ENCODE measurements at places on chromosomes 16 and 17.

- no peak for DNase-seq
These were observed 36.8 kb upstream of the DYNLL2 start for GRCh38 chr17:58046239-58047094.

DNA sequence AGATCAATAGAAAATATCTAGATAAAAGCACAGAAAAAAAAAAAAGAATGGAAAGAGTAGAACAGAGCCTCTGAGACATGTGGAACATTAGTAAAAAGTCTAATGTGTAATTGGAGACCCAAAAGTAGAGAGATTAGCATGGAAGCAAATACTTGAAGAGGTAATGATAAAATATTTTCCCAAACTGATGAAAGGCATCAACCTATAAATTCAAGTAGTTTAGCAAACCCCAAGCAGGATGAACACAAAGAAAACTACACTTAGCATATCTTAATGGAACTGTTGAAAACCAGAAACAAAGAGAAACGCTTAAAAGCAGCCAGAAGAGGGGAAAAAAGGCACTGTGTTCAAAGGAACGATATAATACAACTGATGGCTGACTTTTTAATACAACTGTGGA is 16.4 kb downstream of the NF1 start:
- DNase-seq, result no peak

GRCh38 chr17:15943971-15944758 is 765 bp upstream of the ADORA2B start:
- DNase-seq, result no peak

GRCh38 chr17:58384897-58385296 is 32.4 kb downstream of the RNF43 start:
- no peak for DNase-seq

DNA sequence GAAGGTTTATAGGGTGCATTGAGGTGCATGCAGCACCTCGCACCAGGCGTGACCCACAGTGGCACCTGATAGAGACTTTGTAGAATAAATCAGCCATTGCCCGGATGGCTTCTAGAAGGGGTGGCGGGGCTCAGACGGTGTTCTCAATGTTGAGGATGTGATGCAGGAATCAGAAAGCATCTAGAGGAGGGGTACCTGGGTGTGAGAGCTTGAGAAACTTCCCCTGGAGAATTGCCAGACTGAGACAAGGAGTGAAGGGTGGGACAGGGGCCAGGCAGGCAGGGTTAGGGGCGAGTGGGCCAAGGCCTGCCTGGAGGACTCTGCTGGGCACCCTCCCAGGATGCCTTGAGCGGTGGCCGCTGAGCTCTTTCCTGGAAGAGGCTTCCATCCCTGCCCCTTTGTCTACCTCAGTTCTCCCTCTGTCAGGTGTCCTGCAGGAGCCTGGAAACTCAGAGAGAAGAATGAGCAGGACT is 9.3 kb upstream of the ADGRG1 start:
- no peak for DNase-seq

DNA sequence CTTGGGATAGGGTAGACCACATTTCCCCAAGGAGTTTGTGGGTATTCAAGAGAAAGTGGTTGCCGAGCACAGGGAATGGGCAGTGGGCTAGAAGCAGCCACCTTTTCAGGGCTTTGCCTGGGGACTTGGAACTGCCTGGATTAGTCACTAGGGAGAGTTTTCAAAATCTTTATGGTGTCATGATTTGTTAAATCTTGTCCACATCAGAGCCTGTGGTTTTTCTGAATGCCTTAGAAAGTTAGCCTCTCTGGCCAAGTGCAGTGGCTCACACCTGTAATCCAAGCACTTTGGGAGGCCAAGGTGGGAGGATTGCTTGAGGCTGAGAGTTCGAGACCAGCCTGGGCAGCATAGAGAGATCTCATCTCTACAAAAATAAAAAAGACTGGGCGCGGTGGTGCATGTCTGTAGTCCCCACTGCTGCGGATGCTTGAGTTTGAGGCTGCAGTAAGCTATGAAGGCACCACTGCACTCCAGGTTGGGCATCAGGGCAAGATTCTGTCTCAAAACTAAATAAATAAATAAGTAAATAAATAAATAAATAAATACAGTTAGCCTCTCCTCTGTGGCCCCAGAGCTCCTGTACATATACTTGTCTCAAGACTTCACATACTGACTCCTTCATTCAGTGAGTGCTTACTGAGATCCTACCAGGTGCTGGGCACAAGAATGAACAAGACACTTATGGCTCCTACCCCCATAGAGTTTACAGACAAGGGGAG is 76.3 kb upstream of the HNF1B start:
- DNase-seq, result no peak

- no peak for DNase-seq
These were observed 344 bp downstream of the PSME3IP1 start for GRCh38 chr16:57185446-57185944.

- DNase-seq, result no peak
These were observed 13.4 kb upstream of the SULT1A1 start for GRCh38 chr16:28623172-28623711.

DNA sequence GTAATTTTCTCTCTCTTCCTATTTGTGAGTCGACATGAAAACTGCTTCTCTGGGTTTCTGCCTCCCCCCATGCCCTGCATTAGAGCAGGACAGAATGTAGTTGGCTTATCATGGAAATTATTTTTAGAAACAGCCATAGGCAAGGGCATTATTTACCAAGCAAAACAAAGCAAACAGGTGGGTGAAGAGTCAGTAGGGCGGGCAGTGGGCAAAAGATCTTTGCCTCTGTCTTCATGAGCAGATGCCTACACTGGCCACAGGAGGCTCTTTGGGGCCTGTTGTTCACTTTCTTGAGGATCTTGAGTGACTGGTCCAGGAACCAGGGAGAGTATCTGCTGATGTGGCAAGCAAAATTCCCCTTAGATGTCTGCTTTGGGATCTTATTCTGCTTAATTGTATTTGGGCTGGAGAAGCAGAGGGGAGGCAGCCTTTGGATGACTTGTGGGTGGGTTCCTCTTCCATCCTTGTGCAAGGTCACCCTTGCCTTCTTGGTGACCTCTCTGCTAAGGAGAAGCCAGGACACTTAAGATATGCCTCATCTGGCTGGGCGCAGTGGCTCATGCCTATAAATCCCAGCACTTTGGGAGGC is 42.5 kb upstream of the CLEC19A start:
- no peak for DNase-seq

GRCh38 chr17:80428363-80428762 is 13.4 kb downstream of the ENDOV start:
- DNase-seq, result no peak

GRCh38 chr17:32305049-32305448 is 36.9 kb downstream of the C17orf75 start:
- DNase-seq, result no peak

DNA sequence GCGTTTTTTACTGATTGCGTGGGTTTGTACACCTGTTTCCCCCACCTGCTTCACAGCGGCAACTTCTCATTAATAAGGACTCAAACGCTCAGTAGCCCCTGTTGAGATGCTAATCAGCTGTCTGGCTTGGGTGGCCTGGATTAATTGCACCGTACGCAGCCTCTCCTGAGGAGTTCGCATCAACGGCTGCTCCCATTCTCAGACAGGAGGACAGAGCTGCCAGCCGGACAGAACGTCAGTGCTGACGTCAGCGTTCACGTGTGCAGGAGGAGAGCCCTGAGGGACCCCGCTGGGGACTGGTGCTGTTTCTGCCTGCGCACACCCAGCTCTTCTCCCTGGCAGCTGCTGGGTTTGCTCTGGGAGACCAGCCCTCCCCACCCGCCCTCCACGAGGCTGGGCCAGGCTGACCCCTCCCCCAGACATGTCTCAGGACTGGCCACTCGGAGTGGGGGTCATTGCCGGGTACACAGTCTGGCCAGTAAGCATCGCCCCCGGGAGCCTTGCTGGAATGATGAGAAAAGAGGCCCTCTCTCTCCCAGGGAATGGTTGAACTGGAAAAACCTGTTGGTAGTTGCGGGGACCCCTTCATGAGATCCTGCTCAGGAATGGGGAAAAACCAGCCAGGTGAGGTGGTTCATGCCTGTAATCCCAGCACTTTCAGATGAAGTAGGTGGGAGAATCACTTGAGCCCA is 5.7 kb upstream of the BANP start:
- no peak for DNase-seq

GRCh38 chr16:74521691-74522090 is 85.2 kb downstream of the GLG1 start:
- no peak for DNase-seq

DNA sequence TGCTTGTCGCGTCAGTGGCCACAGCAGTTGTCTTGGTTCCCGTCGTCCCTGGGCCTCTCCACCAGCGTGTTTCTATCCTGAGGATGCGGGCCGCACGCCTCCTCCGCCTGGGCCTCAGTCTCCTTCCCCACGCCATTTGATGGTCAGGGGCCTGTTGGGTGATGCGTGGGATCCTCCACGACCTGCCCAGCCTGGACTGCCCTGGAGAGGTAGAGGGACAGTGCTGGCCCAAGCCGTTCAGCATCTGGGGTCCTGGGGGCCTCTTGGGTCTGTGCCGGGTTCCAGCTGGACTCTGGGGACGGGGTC is 20.3 kb downstream of the GSE1 start:
- no peak for DNase-seq

DNA sequence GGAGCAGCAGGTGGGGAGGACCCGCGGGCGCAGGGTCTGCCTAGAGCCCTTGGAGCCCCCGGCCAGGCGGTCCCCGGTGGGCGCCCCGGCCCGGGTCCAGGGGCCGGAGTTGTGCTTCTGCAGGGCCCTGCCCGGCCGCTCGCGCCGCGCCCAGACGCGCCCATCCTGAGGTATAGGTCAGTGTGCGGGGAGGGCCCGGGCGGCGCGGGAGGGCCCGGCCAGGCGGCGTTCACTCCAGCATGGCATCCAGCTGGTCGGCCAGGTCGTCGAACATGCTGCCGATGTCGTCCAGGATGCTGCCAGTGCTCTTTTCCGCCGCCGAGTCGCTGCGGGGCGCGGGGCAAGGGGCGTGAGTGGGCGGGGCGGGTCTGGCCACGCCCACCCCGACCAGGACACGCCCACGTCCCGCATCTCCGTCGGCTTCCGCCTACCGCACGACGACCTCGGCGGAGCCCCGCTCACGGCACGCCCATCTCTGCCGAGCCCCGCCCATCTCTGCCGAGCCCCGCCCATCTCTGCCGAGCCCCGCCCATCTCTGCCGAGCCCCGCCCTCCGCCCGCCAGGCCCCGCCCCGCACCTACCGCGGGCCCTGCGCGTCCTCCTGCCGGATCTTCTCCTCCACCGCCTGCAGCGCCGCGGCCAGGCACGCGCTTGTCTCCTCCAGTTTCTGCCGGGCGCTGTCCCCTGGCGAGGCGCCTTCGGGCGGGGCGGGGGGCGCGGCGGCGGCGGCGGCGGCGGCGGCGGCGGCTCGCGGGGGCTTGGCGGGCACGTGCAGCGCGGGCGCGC is 17.9 kb downstream of the CASKIN1 start:
- no peak for DNase-seq

GRCh38 chr16:78175287-78175686 is 75.8 kb downstream of the WWOX start:
- no peak for DNase-seq

Measured in HS-27A (cell line).